ENCODE measurements at places on chromosomes 6 and 20.

DNA sequence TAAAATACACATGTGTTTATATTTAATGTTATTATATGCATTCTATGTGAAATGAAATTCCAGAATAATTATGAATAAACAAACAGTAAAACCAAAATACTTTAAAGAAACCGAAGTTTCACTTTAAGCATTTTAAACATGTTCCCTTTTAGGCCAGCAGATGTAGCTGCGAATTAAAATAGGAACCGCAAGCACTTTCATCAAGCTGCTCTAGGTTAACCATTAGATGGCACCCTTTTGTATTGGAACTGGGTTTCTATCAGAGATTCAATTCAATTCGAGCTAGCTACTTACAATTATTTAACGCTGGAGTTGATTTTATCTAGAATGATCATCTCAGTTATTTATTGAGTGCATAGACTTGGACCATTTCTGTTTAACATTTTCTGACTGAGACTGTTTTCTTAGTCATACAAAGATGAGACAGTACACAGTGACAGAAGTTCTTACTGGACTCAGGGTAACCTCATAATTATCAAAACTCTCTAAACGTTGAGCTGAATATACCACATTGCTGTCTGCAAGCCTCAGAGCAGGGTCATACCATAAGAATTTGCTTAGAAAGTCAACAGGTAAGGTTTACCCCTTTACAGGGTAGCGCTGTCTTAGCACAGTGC, 8.5 kb downstream of the TMEM242 start:
- no peak for DNase-seq

DNA sequence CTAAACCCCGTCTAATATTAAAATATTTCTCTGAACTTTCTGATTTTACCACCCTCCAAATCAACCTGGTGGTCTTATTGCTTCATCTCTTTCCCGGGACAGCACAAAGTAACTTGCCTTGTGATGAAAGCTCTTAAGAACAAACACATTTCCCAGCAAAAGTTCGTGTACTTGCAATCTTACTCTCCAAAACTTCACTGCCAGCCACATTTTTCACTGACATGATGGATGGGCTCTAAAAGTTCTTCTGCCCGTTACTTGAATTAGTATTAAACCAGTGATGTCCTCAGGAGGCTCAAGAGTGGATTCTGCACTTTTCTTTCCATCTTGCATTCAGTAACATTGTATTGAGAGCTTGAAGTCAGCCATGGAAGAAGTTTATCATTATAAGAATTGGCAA, 731.6 kb upstream of the GJE1 start:
- no peak for DNase-seq

DNA sequence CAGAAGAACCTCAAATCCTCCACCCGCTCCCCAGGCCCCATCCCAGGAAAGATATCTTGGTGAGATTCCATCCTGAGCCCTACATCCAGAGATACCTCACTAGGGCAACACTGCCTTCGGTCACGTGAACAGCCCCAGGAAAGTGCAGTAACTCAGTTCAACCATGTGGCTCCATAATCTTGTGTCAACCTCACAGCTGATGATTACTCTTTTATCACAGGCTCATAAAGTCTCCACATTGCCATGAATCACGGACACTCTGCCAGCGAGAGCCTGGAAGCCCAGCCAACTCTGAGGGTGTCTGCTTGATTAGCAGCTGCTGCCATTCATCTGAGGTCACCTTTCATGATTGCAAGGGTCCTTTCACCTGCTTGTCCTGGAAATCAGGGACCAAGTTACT, 175.8 kb upstream of the LRFN2 start:
- no peak for DNase-seq

- DNase-seq, result no peak
Measured at GRCh38 chr6:115712291-115712961, 348.3 kb downstream of the FRK start.

GRCh38 chr6:107679457-107679856, 144.7 kb downstream of the SCML4 start:
- DNase-seq, result no peak

Measured in esophagus squamous epithelium (tissue), 5 donors.